ENCODE measurements at places on chromosomes 1 and 21. TPM values are rescaled to one million over a fixed set of nuclear protein-coding genes. Genes with fewer than 3 reads are reported as not detected.
A peak's percentile ranks its signal among the peaks of the same experiment; 100 is the strongest.

Gene CYP2J2
- total RNA-seq: 0.74 TPM

Gene CHIT1
- not detected for total RNA-seq

Gene HHAT
- total RNA-seq: 11.8 TPM

DNA sequence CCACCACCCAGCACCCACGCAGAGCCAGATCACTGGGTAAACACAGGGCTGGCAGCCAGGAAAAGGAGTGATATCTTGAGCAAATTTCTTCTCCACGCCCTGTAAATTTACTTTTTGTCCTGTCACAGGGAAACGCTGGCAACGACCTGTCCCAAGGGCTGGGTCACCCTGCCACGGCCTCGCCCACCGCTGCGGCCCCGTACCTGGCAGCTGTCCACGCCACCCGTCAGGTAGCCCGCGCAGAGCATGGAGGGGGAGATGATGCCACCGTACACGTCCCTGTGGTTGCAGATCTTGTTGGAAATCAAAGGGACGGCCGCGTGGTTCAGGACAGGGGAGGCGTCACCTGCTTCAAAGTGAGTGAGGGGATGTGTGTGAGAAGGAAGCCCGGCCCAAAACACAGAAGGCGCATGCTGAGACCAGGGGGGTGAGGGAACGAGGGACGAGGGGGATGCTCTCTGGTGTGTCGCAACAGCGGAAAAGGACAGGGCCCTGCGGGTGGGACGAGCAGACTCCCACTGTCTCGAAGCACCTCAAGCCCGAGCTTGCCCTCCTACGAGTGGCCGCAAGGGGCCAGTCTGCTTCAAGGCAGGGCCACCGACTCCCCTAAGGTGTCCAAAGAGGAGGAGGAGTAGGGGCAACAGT lies 10.1 kb upstream of the TFF1 start:
- no peaks in the 10 kb centered on the region for H3K4me1 ChIP-seq
- no peak for DNase-seq
- no peaks in the 10 kb centered on the region for H3K27me3 ChIP-seq
- H3K4me3 ChIP-seq: no peak overlapping the region
- H3K36me3 ChIP-seq: no peaks in the 10 kb centered on the region

DNA sequence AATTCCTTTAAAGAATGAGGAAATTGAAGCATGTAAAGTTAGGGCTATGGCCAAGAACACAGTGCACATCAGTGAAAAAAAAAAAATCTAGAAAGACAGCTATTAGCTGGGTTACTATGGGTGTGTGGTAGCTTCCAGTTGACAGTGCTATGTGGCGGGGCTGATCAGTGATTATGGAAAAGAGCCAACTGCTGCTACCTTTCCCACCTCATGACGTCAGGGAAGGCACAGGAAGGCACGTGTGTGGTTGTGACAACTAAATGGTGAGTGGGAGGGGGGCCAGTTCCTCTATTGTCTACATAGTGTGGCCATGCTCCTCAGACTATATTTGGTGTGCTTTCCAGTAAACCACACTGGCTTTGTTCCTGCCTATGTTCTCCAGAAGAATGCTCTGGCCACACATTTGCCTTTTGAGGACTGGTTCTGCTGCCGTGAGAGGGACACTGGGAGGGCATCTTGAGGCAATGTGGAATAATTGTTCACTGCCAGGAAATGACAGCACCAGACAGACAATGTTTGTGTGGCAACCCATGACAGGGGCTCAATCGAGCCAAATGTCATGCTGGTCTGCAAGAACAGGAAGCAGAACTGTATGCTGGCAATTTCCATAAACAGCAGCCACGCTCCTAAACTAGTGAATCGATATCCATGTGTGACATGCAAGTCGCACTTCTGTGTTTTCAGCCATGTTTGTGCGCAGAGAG lies 3.0 kb upstream of the SDE2 start:
- peaks cover 28% of the 10 kb centered on the region for H3K4me1 ChIP-seq
- H3K4me3 ChIP-seq: no peak overlapping the region
- H3K36me3 ChIP-seq: no peaks in the 10 kb centered on the region
- no peaks in the 10 kb centered on the region for H3K27me3 ChIP-seq
- peak overlapping the region; percentile 54 for H3K27ac ChIP-seq
- no peak for DNase-seq

DNA sequence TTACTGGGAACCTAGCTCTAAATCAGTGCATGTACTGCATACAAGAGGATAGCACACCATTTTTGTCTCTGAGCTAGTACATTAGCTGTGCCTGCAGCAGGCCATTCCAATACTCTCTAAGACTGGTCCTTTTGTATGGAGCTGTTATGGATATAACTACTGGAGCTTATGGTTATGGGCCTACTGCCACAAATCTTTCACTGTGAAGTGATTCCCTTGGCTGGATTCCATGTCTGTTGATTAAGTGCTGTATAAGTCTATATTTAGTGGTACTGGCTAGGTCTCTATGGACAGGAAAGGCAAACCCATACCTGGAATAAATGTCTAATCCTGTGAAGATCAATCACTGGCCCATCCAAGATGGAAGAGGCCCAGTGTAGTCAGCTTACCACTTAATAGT lies 12.0 kb downstream of the ZFYVE9 start:
- no peak for DNase-seq
- no peak overlapping the region for H3K4me3 ChIP-seq
- no peaks in the 10 kb centered on the region for H3K36me3 ChIP-seq
- no peak overlapping the region for H3K27ac ChIP-seq
- peaks cover 34% of the 10 kb centered on the region for H3K4me1 ChIP-seq
- H3K27me3 ChIP-seq: no peaks in the 10 kb centered on the region

- H3K36me3 ChIP-seq: no peaks in the 10 kb centered on the region
- no peak overlapping the region for H3K27ac ChIP-seq
- no peak overlapping the region for H3K4me3 ChIP-seq
- H3K27me3 ChIP-seq: peaks cover 5% of the 10 kb centered on the region
Observed at GRCh38 chr1:1034439-1034781, 14.5 kb downstream of the AGRN start.
